Stimulated activated CD4-positive, alpha-beta T cell treated with anti-CD3 and anti-CD28 coated beads, Interleukin-4, amount 100 ng/mL, for 4 hours (primary cell): ENCODE measurements at places on chromosomes 16 and 17.

DNA sequence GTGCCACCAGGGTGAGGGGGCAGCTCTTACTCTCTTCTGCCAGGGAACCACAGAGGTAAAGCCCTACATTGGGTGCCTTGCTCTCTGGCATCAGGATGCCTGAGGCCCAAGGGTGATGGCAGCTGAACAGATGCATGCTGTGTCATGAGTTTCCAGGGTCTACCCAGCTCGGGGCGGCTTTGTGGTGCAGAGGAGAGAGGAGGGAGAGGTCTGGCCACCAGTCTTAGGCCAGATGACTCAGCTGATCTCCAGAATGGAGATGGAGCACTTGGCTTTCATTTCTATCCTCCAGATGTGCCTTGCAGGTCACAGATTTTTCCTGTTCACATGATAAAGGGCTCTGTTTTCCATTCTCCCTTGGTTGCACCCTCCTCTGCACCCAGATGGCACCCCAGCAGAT is 23.6 kb upstream of the USP22 start:
- DNase-seq: no peak

GRCh38 chr17:44094701-44095387 is 24.3 kb downstream of the G6PC3 start:
- no peak for DNase-seq

DNA sequence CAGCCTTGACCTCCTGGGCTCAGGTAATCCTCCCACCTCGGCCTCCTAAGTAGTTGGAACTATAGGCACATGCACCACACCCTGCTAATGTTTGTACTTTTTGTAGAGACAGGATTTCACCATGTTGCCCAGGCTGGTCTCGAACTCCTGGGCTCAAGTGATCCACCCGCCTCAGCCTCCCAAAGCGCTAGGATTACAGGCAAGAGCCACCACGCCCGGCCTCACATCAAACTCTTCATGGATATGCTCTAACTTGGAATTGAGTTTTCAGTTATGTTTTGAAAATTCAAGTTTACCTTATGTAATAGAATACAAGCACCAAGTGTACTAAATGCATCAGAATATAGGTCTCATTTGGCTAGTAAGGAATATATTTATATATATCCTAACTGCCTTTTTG is 119.6 kb downstream of the BRIP1 start:
- no peak for DNase-seq

DNA sequence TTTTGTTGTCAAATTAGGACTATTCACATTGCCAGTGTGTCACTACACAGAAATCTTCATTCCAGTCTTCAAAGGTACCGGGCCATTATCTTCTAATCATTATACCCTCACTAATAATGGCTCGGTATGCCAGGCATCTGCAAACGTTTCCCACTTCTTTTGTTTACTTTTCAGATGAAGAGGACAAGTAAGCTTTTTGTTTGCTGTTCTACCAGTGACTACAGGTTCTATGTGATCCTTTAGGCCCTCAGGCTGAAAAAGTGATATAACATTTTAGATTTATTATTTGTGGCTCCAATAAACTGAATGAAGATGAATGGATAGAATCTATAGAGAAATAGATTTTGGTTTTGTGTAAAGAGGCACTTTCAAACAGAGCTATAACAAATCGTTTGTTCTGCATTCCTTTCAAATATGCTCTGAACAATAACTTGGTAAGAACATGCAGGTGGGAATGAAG is 403 bp upstream of the KRTAP3-1 start:
- no peak for DNase-seq

GRCh38 chr16:21937336-21937829 is 15.8 kb upstream of the UQCRC2 start:
- no peak for DNase-seq
